ENCODE measurements at places on chromosomes 1 and 21.

- no peak for DNase-seq
Observed at GRCh38 chr1:185720633-185721272, 13.4 kb upstream of the HMCN1 start.

DNA sequence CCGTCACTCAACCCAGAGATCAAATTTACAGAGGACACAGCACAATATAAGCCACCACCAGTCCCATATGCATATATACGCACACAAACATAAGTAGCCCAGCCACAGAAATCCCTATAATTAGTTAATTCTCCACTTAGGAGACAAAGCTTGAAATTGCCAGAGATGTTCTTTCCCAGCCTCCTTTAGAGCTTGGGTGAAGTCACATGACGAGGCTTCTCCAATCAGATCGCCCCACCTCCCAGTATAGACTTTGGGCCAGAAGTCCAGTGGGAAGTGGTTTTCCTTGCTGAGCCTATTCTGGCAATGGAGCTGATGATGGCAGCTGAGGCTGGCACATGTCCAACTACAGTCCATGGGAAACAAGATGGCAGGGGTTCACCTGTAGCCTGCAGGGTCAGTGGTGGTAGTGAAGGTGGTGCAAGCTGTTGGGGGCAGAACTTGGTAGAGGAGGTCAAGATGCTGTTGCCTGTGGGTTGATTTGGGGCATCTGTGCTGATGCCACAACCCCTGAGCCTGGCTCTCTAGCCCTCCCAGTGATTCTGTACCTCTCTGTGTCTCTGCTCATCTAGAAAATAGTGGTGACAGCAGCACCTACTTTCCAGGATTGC is 535.9 kb downstream of the MATN1 start:
- DNase-seq = no peak

DNA sequence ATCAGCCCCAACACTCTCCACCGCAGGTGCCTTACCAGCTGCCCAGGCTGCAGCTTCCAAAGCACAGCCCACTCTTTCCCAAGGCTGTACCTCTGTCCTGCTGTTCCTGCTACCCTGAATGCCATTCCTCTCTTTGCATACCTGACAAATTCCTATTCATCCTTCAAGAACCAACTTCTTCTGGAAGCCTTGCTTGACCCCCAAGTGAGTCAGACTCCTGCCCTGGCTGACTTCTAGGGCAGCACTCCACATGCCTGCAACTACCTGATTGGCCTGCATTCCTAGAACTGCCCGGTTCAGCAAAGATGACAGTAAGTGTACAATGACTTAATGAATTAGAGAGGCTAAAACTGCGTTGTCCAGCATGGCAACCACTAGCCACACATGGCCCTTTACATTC is 20.8 kb upstream of the PDZK1IP1 start:
- DNase-seq = no peak

DNA sequence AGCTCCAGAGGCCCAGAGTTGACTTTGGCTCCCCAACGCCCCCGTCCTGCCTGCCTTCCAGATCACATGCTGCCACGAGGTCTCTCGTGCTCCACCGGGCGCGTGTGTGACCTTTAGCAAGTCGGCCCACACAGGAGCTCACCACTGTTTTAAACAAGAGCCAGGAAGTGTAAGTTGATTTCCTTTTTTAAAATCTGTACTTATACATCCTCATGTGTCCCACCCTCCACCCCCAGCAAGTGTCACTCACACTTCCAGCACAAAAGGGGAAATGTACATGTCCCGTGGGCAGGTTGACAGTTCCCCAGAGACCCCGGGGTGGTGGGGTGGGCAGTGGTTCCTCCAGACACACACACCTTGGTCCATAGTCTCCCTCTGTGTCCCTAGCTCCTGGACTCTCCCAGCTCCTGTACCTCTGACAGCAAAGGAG is 84.4 kb downstream of the STUM start:
- DNase-seq = no peak

GRCh38 chr1:235613602-235614001 is 36.0 kb downstream of the GNG4 start:
- DNase-seq = no peak

Data from NCI-H2081 (cell line).